Activated CD4-positive, alpha-beta T cell treated with anti-CD3 and anti-CD28 coated beads for 36 hours (primary cell): ENCODE measurements at places on chromosomes 5 and 9. TPM values are rescaled to one million over a fixed set of nuclear protein-coding genes. Genes with fewer than 3 reads are reported as not detected.

The TRIM41 gene
- 27.0 TPM for total RNA-seq

DNA sequence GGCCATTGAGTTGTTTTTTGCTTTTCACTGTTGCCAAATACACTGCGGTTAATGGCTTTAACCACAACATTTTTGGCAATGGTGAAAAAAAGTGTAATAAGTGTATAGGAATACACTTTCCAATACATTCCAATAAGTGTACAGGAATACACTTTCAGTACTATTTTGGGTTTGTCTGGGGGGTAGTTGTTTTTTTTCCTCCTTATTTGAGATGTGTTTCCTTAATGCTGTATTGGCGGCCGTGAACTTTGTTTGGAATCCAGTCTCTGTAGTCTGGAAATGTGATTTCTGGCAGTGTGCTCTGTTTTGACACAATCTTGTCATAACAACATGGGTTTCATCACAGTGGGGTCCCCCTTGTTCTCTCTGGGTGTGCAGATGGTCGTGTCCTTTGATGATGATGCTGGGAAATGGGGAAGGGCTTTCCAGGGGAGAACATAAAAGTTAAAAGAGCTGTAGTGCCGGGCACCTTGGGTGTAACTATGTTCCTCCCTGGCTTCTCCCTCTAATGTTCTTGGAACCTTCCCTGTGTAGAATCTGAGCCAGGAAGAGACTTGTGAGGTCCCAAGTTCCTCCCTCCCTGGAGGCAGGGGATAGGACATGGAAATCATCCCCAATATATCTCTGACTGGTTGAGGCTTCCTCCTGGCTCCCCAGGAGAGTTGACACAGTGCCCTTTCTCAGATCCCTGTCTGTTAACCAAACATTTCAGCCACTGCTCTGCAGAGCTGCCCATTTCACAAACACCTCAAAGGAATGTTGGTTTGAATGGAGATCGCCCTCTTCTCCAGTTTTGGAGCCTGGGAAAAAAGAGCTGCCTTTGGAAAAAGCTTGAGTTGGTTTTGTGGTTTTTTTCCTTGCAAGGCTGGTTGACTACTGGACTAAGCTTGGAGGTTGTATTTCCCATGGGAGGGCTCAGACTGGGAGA lies 44.8 kb downstream of the RCL1 start:
- peaks cover 62% of the 10 kb centered on the region for H3K4me1 ChIP-seq
- H3K4me3 ChIP-seq = no peak overlapping the region
- H3K27me3 ChIP-seq = no peaks in the 10 kb centered on the region

DNA sequence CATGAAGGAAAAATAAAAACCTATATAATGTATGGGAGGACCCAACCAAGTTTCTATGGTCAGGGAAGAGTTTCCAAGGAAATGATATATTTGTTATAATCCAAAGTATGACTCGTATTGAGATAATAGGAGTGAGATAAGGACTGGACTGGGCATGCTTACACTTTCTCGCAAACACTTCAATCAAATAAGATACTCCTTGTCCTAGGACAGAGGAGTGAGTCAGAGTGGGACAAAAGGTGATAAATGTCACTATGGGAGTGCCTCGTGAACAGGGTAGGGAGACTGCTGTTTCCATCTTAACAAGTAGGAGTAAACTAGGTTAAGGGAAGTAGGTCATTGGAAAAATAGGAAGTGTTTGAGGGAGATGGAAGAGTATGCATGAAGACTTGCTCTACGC lies 47.2 kb downstream of the MACIR start:
- H3K27ac ChIP-seq = no peak overlapping the region
- H3K4me1 ChIP-seq = no peaks in the 10 kb centered on the region
- peaks cover 6% of the 10 kb centered on the region for H3K27me3 ChIP-seq
- H3K36me3 ChIP-seq = no peaks in the 10 kb centered on the region
- no peak for DNase-seq

DNA sequence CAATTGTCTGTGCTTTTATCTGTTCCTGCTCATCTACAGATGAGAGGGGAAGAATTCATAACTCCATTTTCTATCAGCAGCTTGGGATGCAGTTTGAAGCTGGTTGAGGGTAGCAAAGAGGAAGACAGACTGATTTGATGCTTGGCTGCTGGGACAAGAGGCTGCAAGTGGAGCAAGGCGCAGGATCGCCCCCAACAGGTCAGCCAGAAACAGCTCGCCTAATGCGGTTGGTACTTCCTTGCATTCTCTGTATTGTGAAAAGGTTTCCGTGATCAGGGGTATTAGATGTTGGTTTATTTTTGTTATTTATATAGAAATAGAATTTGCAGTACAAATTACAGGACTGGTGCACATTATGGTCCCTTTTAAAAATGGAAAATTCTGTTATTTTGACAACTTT lies 40.6 kb downstream of the ZNF883 start:
- H3K4me3 ChIP-seq = no peak overlapping the region
- H3K36me3 ChIP-seq = no peaks in the 10 kb centered on the region

The TUSC1 gene
- total RNA-seq = 0.79 TPM

DNA sequence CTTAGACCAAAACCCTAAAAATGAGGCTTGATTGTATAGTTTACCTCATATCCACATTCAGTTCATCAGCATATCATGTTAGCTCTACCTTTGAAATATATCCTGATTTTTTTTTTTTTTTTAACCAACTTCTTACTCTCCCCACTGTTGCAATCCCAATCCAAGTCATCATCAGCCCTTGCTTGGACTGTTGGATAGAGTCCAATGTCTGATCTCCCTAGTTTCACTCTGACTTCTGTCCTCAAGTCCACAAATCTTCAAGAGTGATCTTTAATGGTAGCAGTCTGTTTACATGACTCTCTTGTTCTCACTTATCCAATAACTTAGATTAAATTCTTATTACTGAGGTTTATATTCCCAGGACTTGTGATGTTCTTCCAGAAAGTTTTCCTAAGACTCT lies 30.8 kb downstream of the NAA35 start:
- peaks cover 44% of the 10 kb centered on the region for H3K36me3 ChIP-seq
- no peaks in the 10 kb centered on the region for H3K27me3 ChIP-seq
- no peak for DNase-seq

The SLC45A2 gene
- not detected for total RNA-seq

- H3K36me3 ChIP-seq = no peaks in the 10 kb centered on the region
- H3K27ac ChIP-seq = no peak overlapping the region
- no peaks in the 10 kb centered on the region for H3K27me3 ChIP-seq
- H3K4me3 ChIP-seq = no peak overlapping the region
- H3K4me1 ChIP-seq = no peaks in the 10 kb centered on the region
These were observed 2163.5 kb upstream of the WWC1 start for GRCh38 chr5:166127766-166128570.

DNA sequence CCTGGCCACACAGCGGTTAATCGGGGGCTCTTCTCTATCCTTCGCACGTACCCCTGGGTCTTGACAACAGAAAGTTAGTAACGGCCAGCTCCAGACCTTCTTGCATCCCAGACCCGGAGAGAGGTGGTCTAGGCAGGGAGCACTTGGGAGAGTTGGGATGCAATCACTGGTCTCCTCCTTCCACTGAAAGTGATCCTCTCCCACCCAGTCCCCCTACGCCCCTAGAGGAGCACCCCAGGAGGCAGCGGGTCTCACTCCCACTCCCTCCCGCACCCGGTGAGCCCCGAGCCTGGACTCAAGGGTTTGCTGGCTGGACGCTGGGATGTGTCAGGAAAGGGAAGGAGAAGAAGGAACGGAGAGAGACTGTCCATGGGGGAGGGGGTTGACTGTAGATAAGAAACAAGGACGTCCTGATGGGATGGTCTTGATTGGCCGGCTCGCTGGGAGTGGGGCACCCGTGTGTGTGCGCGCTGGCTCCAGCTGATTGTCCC lies 2.0 kb downstream of the RORB start:
- H3K4me1 ChIP-seq = peaks cover 20% of the 10 kb centered on the region
- H3K4me3 ChIP-seq = peak overlapping the region; percentile 17
- H3K36me3 ChIP-seq = no peaks in the 10 kb centered on the region
- no peak for DNase-seq

- no peaks in the 10 kb centered on the region for H3K36me3 ChIP-seq
- DNase-seq = no peak
- H3K27me3 ChIP-seq = peaks cover 2% of the 10 kb centered on the region
- no peak overlapping the region for H3K4me3 ChIP-seq
These were observed 13.7 kb downstream of the TRIO start for GRCh38 chr5:14156650-14157492.

- no peaks in the 10 kb centered on the region for H3K36me3 ChIP-seq
- H3K27me3 ChIP-seq = peaks cover 54% of the 10 kb centered on the region
These were observed 1.7 kb upstream of the PTPN3 start for GRCh38 chr9:109499631-109500410.

DNA sequence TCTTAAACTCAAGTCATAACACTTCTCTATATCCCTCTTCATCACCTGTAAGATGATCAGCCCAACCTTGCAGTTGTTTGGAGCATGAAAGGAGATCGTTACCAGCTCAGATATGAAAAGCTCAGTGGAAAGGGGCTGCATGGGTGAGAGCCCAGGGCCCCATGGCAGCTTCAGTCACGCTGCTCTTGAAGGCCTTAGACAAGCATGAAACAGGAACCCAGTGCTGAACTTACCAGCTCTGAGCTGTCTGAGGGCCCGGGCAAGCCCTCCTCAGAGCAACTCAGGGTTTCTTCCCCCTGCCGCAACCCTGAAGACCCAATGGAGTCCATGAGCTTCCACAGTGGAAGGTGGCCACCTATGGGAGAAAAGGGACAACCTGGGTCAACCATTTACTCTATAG lies 3.3 kb downstream of the HK3 start:
- H3K4me3 ChIP-seq = no peak overlapping the region
- peaks cover 13% of the 10 kb centered on the region for H3K4me1 ChIP-seq
- DNase-seq = no peak
- H3K36me3 ChIP-seq = peaks cover 4% of the 10 kb centered on the region

The SH2D3C gene
- 35.2 TPM for total RNA-seq

The PLPPR1 gene
- not detected for total RNA-seq

DNA sequence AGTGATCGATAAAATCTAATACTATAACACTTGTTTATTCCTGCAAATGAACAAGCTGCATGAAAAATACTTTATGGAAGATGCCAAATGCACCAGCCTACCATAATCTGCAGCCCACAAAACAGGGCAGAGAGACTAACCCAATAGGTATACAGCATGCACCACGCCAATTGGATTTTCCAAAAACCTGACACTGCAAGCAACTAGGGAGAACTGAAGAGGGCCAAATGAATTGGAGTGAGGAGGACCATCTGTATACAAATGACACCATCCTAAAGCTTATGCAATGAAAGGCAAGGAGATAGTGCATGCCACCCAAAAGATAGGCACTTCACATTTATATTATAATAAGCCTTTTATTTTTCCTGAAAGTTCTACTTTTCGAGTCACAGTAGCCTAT lies 100.4 kb downstream of the SPOCK1 start:
- H3K27me3 ChIP-seq = peaks cover 14% of the 10 kb centered on the region
- no peak for DNase-seq
- no peaks in the 10 kb centered on the region for H3K36me3 ChIP-seq
- H3K27ac ChIP-seq = no peak overlapping the region
- no peak overlapping the region for H3K4me3 ChIP-seq

DNA sequence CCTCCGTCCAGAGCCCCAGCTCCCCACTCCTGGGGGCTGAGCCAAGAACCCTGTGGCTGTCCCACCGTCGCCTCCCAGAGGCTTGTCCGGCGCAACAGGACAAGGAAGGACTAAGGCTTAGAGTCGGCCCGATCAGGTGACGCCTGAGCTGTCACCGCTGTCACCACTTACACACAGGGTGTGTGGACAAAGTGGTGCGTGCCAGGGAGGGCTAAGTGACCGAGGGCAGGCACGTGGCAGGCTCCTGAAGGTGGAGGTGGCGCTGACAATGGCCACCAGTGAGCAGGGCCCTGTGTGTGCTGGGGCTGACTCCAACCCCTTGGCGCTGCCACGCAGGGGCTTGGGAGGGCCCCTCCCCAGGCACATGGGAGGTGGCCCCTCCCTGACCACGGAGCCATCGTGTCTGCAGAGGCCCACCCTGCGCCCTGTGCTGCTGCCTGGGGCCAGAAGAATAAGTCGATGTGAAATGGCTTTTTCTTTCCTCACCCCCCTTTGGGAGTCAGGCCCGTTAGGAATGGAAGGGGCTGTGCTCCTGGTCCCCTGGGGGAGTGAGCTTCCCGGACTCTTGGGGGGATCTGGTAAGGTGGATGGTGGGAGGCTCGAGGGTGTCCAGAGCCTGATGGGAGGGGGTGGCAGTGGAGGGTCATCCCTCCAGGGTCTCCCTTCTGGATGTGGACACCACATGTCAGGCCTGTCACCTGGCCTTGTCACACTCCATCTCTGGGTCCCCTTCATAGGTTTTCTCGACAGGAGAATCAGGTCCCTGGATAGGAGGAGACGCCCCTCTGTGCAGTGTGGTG lies 2.6 kb upstream of the GPSM1 start:
- peaks cover 6% of the 10 kb centered on the region for H3K4me1 ChIP-seq
- no peaks in the 10 kb centered on the region for H3K27me3 ChIP-seq
- DNase-seq = no peak
- no peaks in the 10 kb centered on the region for H3K36me3 ChIP-seq
- no peak overlapping the region for H3K27ac ChIP-seq

DNA sequence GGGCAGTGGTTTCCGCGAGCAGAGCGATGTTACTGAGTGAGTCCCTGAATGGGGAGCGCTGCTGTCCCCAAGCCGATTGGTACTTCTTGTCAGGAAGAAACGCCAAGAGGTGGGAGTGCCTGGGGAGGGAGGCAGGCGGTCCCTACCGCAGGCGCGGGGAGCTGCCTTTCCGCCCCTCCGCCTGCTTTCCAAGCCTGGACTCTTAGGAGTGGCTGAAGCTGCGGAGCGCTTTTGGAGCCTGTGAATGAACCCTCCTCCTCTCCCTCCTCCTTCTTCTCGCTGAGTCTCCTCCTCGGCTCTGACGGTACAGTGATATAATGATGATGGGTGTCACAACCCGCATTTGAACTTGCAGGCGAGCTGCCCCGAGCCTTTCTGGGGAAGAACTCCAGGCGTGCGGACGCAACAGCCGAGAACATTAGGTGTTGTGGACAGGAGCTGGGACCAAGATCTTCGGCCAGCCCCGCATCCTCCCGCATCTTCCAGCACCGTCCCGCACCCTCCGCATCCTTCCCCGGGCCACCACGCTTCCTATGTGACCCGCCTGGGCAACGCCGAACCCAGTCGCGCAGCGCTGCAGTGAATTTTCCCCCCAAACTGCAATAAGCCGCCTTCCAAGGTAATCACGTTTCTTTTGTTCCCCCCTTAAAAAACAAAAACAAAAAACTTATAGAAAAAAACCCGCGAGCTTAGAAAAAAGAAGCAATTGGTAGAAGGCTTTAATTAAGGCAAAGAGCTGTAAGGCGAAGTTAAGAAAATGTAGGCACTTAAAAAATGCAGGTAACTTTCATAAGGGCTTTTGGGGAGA lies at the start of gene VCAN:
TSS of gene VCAN (plus strand) at position 340 of the 808 bp plus-strand sequence. CDS start 11,775 bp downstream, outside the sequence.
- H3K4me3 ChIP-seq = peak within 1 kb of the TSS; percentile 75
- H3K4me1 ChIP-seq = peaks cover 38% of the 10 kb centered on the region
- H3K27me3 ChIP-seq = peaks cover 66% of the 10 kb centered on the region
- DNase-seq = peak; percentile 14
